ENCODE measurements at places on chromosomes 3 and 15.

GRCh38 chr3:11774296-11774877 is 72.3 kb downstream of the TAMM41 start:
- peak; percentile 14 for DNase-seq

GRCh38 chr3:129756871-129757270 is 136.6 kb downstream of the TMCC1 start:
- no peak for DNase-seq

DNA sequence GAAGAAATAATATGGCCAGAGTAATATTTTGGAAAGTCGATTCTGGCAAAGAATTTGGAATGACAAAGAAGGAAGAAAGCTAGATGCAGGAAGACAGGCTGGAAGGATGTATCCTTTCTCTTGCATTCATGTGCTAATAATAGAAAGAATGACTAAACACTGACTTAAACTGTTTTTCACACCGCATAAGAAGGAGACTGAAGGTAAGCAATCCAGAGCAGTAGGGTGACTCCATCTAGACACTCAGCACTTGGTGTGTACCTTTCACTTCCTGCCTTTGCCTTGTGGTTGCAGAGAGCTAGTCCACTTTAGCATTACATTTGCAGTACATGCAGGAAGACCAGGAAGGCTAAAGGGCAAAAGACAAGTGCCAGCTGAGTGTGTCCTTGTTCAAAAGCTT is 234.6 kb downstream of the RBMS3 start:
- peak; percentile 30 for DNase-seq

- no peak for DNase-seq
Measured at GRCh38 chr3:195291121-195291520, 20.2 kb upstream of the XXYLT1 start.

- peak; percentile 57 for DNase-seq
Measured at GRCh38 chr3:59499000-59499399, 449.2 kb upstream of the CFAP20DC start.

DNA sequence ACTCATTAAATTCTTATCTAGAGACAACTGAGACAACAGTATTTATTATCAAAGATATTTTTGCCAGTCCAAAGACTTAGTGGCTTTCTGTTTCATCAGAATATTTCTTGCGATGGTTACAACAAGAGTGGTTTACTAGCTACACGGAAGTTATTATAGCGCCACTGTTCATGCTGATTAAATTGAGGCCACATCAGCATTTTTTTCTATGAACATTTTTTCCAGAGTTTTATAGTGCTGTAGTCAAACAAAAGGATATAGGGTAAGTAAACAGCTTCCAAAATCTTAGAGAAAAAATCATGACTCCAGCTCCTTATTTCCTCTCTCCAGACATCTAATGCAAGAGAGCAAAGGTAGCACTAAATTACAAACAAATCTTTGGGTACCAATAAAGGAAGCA is 1264.4 kb downstream of the ZPLD1 start:
- DNase-seq, result no peak

GRCh38 chr3:194935061-194935460 is 249.4 kb downstream of the FAM43A start:
- DNase-seq, result no peak

- no peak for DNase-seq
Measured at GRCh38 chr3:138846262-138846791, 11.6 kb upstream of the PIK3CB start.

- DNase-seq, result no peak
Measured at GRCh38 chr3:85706130-85706529, 747.3 kb downstream of the CADM2 start.

GRCh38 chr3:487614-488013 is 291.1 kb downstream of the CHL1 start:
- DNase-seq, result peak; percentile 3

DNA sequence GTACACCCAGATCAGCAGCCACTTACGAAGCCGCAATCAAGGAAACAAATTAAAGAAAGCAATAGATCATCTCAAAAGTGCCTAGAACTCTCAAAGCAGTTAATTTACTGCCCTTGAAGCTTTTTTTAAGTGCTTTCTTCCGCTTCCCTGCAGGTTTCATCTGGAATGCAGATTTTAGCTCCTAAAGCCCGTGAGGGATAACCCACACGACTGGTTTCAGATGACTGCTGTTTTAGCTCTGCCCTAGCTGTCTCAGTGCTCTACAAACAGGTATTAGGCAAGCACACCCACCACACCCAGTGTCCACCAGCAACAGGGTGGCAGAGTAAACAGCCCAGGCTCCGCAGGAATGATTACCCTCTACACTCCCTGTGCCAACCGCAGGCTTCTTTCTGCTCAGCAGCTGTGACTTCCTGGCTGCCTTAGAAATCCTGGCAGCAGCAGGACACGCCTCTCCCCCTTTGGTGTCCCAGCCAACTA is 126.0 kb downstream of the FMN1 start:
- DNase-seq, result peak; percentile 91

GRCh38 chr3:118799303-118799702 is 235.3 kb downstream of the IGSF11 start:
- no peak for DNase-seq

GRCh38 chr3:69823743-69824142 is 84.5 kb downstream of the MITF start:
- DNase-seq, result no peak

DNA sequence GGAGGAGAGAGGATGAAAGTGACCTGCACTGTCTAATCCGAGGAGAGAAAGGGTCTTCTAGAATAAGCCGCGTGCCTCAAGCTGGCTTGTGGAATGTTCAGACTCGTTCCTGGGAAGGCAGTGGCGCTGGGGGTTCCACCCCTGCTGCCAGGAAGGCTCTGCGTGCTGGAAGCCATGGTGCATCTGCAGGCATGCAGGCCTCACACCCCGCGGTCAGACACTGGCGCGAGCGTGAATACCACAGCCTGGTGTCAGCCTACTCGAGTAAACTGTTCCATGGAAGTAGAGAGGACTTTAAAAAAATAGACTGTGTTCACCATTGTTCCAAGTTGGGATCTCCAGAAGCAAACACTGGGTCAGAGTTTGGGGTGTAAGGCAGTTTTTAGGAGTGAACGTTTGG is 25.9 kb upstream of the GABRG3 start:
- no peak for DNase-seq

- no peak for DNase-seq
Measured at GRCh38 chr15:75051191-75051608, 27.8 kb downstream of the PPCDC start.

DNA sequence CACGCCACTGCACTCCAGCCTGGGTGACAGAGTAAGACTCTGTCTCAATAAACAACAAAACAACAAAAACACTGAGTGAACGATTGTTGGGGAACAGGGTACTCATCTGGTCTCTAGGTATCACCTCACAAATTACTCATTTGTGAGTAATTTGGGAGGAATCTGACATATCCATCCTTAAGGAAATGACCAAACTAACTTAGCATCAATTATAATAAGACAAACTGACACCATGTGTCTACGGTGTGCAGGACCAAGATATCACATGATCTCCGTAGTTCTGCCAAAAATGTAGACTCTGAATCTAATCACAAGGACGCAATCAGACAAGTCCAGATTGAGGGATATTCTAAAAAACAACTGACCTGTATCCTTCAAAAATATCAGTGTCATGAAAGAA is 12.0 kb upstream of the DAPK2 start:
- DNase-seq, result no peak

DNA sequence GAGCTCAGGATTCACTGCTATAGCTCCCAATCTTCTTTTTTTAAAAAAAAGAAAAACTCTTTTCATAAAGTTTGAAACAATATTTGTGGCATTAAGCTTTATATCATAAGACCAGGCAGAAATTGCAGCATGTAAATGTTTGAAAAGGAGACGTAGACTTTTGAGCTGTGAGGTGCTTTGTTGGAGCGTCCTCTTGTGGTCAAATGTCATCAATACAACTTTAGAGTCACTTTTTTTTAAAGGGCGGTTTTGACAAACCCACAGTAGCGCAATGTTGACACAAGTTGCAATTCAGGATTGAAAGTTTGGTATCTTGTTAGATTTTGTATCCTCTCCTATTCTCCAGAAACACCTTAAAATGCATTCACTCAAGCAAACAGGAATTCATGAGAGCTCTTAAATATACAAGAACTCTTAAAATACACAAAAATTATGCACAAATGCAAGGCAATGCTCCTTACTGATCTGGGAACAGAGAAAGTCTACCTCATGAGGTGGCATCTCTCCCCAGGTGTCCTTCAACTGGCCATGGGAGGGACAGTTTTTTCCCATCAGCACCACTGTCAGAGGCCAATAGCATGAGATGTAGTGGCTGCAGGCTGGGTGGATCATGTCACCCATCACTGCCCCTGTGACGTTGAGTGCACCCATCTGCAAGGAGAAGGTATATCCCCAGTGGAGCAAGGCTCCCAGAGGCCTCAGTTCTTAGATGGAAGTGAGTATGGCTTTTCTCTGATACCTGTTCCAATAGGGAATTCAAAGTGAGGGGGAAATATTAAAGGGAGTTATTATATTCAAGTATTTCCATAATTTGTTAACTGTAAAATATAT is 70.7 kb downstream of the ANXA2 start:
- peak; percentile 42 for DNase-seq

DNA sequence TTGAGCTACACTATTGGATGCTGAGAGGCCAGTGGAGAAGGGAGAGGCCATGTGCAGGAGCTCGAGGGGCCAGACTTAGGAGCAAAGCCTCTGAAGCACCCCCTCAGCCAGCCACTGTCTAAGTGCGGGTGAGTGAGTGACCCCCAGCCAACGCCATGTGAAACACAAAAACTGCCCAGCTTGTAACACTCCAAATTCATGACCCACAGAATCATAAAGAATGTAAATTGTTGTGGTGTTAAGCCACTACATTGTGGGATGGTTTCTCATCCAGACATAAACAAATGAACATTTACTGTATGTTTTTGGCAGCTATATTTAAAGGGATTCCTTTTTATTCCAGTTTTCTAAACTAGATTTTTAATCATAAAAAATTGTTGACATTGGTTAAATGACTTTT is 27.2 kb upstream of the TMEM158 start:
- no peak for DNase-seq

DNA sequence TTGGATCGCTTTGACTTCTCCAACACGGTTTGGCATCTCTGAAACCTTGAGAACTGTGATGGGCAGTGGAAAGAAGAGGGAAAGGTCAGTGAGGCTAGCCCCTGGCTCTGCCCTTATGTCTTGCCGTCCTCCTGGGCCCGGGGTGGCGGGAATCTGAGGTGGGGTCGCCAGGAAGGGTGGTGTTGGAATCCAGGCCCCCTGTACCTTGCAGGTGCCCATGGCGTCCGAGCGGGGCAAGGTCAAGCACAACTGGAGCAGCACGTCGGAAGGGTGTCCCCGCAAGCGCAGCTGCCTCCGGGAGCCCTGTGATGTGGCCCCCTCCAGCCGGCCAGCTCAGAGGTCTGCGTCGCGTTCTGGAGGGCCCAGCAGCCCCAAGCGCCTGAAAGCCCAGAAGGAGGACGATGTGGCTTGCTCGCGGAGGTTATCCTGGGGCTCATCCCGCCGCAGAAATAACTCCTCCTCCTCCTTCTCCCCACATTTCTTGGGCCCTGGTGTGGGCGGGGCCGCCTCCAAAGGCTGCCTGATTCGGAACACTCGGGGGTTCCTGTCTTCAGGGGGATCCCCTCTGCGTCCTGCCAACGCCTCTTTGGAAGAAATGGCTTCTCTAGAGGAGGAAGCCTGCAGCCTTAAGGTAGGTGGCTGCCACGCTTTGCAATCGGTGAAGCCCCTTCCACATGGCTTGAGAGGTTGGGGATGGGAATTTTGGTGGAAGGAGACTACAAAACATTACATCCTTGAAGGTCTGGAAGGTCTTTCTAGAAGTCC is 907 bp downstream of the TATDN2 start:
- DNase-seq, result no peak

DNA sequence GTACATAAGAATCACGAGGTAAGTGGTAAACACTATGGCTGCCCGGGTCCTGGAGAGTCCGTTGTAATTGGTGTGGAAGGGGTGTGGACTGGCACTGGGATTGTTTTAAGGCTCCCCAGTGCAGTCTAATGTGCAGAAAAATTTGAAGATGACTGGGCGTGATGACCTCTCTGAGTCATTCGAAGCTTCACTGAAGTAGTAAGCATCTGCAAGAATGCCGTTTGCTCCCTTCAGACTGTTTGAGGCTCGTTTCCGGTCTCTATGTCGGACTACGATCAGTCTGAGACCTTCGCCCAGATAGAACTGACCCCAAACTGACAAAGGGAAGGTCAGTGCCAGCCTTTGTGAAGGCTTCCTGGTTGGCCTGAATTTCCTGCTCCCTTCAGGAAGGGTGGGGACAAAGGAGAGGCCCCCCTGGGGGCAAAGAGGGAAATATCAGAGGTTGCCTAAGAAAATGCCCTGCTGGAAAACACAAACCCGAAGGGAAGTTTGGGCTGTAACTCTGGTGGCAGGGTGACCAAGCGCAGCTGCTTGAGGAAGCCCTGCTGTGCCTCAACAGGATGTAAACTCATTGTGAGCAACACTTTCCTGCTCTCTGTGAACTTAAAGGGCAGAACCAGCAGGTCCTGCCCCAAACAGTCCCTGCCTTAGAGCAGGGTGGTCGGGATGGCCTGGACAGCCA is 34.6 kb downstream of the BTD start:
- peak; percentile 59 for DNase-seq

- DNase-seq, result no peak
Measured at GRCh38 chr3:57646723-57647122, 46.2 kb downstream of the DENND6A start.

Data from Caki2 (cell line).